ENCODE measurements at places on chromosomes 5 and 9. TPM values are rescaled to one million over a fixed set of nuclear protein-coding genes. Genes with fewer than 3 reads are reported as not detected.

Gene DNAH5
- total RNA-seq: 13.8 TPM

Gene TYRP1
- 5.8 TPM for total RNA-seq

Gene LCN1
- not detected for total RNA-seq

Gene PCDHGC5
- total RNA-seq: 1.8 TPM

Gene IFNE
- total RNA-seq: not detected

Gene ACTL7B
- total RNA-seq: not detected

Gene PTPDC1
- 11.0 TPM for total RNA-seq

Gene DMRT3
- total RNA-seq: 0.24 TPM

Gene NREP
- 21.6 TPM for total RNA-seq

Measured in lower lobe of right lung (tissue), 2 donors.